ENCODE measurements at places on chromosomes 2 and 18. TPM values are rescaled to one million over a fixed set of nuclear protein-coding genes. Genes with fewer than 3 reads are reported as not detected.

DNA sequence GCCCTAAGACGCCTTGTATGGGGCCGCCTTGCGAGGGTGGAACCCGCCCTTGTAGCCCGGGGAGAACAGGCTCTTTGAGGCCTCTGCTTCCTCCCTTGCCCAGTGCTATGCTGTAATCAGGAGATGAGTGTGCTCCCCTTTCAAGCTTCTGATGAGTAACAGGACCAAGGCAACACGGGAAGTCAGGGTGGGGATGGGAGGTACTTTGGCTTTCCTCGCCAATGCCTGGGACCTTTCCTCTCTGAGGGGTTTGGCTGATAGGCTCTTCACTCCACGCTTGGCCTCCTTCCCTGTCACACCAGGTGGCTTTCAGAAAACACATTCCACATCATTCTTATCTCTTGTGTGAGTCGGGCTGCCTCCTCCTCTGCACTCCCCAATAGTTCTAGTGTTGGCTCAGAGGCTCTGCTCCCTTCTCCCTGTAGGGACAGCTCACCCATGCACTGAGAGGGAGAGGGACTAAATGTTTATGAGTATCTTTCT, 223.7 kb upstream of the TRIB2 start:
- no peak for DNase-seq

GRCh38 chr2:62303788-62304187, 107.9 kb downstream of the B3GNT2 start:
- no peak for DNase-seq

DNA sequence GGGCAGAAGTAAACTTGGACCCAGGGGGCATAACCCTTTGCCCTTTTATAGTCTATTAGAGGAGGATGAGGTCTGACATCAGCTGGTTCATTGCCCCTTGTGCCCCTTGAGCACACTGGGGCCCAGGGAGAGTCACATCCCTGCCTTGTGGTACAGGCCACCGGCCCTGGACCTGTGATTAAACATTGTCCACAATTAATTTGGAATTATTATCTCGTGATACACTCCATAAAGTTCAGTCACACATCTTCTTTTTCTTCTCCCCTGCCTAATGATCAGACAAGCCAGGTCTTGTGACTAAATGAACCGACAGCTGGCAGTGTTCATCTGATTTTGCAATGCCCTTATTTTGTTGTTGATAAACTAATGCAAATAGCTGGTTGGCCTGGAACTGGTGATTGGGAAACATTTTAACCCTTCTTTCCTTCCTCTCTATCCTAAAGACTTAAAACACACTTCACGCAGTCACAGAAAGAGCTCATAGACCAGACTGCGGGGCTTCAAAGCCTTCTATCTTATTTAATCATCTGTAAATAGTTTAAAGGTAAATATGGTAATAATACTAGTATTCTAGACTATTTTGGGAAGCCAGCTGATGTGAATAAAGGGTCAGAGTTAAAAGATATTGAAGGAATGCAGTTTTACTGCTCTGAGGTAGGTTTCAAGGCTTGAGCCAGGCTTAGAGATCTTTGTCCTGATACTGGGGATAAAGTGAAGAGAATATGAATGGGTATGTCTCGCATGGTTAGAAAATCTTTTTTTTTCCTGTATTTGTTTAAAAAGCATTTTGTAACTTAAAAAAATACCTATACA, 13.4 kb downstream of the IL1R1 start:
- DNase-seq = peak; percentile 54

- no peak for DNase-seq
Observed at GRCh38 chr2:28639092-28639691, 112.4 kb upstream of the PPP1CB start.

MOGAT1 gene
- 0.98 TPM for total RNA-seq

- DNase-seq = no peak
Observed at GRCh38 chr2:195612611-195613495, 44.2 kb upstream of the SLC39A10 start.

GRCh38 chr18:61908661-61909060, 15.9 kb upstream of the RNF152 start:
- DNase-seq = no peak

SERPINB2 gene
- 0.32 TPM for total RNA-seq

DNA sequence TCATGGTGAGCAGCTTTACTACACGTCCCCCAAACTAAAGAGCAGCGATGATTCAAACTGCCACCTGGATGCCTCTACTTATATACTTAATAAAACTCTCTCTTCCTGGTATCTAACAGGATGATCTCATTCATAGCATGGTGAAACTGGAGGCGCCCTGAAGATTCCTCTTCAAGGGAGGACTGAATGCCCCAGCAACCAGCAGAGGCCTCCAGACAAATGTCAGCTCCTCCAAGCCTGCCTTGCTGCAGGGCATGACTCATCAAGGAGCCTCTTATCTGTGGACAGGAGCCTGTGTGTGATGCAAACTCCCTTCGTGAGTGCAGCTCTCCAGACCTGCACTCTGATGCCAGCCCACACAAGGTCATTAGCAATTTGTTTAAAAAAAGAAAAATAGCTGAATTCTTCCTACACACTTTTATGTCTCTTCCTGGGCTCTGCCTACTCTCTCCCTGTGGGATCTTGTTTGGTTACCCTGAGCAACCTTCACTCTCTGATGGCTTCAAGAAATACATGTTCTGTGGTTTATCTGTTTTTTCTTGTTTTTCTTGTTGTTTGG, 30.2 kb downstream of the LONRF2 start:
- no peak for DNase-seq

DNA sequence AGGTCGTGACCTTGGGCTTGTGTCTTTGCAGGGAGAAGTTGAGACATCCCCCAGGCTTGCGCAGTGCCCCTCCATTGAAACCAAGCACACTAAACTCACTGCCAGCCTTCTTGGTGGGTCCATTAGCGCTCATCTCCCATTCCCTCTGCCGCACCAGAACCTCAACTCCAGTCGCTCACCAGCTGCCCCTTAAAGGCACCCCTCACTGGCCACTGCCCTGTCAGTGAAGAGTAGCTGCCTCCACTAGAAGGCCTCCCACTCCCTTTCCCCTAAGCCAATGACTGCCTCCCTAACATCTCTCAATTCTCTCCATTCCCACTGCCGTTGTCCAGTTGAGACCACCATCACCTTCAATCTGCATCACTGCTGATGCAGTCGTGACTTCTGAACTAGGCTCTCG, 114.8 kb upstream of the EPC2 start:
- no peak for DNase-seq

UBXN2A gene
- total RNA-seq = 16.4 TPM

VWC2L gene
- not detected for total RNA-seq

DNA sequence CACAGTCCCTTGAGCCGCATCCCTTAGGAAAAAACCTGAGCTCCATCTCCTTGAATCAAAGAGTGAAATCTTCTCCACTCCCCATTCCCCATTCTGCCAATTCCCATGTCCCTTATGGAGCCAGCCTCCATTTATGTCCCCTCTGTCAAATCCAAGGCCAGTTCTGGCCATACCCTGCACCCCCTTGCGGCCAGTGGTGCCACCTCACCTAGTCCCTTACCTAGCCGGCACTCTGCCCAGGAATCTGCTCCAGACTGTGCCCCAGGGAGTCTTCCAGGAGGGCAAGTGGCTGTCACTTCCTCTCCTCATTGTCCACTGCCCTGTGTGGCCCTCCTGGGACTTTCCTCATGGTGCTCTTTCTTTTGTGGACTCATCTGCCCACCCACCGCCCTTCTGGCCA, 195.4 kb upstream of the RMP24 start:
- no peak for DNase-seq

- no peak for DNase-seq
Observed at GRCh38 chr2:150339951-150340350, 147.5 kb downstream of the RND3 start.

DNA sequence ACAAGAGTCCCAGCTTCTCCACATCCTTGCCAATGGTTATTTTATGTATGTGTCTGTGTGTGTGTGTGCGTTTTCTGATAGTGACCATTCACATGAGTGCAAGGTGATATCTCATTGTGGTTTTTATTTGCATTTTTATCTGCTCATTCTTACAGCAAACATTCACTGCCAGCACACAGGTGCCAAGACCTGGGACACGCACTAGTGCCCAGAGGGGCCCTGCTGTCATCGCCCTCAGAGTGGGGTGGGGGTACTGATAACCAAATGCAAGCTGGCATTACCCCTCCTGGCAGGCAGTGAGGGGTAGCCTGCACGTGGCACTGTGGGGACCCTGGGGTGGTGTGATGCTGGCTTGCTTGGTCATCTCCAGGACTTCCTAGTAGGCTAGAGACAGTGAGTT, 285.4 kb downstream of the LPIN1 start:
- no peak for DNase-seq

PROKR1 gene
- 0.66 TPM for total RNA-seq

DNA sequence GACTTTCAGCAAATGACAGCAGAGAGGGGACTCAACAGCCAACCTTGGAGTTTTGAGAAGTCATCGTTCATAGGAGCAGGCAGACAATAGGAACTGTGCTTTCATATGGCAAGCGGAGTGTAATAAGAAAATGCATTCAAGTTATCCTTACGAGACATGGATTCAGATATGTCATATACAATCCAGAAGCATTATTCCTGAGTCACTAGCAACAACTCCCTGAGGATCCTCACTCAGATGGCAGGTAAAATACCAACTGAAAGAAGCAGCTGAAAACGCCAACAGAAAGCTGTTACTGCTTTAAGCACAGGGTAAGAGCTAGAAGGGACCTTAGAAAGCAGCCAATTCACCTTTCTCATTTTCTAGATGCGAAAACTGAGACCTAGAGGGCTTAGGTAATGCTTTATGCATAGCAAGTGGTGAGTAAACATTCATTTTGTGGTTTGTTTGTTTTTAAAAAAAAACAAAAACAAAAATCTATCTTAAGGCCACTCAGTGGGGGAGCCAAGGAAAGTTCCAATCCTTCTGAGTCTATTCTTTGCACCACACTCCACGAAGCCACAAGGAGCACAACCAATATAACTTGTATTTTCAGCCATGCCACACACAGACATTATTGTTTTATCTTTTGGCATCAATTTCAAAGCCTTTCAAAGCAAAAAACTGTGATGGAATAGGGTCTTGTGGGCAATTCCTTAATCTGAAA, 89.1 kb upstream of the RIOK3 start:
- no peak for DNase-seq

GRCh38 chr2:27912512-27912911, 22.0 kb downstream of the BABAM2 start:
- DNase-seq = no peak

SH3RF3 gene
- total RNA-seq = 3.2 TPM

RTP5 gene
- total RNA-seq = not detected

DNA sequence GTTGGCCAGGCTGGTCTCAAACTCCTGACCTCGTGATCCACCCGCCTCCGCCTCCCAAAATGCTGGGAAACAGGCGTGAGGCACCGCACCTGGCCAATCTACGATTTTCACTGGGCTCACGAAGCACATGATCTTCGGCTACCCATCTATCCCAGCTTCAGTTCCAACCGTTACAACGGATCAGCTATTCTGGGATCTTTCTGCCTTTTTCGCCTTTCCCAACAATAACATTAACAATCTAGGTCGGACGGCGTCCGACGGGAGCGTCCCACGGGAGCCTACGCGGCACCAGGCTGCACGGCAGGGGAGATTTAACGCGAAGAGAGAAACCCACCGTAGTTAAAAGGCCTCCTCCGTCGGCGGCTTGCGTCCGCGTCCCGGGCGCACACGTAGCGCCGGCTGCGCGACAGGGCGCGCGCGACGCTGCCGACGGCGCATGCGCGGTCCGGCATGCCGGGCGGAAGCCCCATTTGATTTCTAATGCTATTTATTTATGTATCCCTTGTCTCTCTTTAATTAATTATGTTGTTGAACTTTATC, at the start of gene MSL3B:
MSL3B (minus strand) TSS at position 394 of the 540 bp plus-strand sequence.
- no peak for DNase-seq

- peak; percentile 24 for DNase-seq
Observed at GRCh38 chr2:240310201-240310600, 125.3 kb upstream of the GPC1 start.

GRCh38 chr18:3248062-3248657, 559 bp downstream of the MYL12A start:
- DNase-seq = no peak

GRCh38 chr2:83081826-83082690, 1377.0 kb downstream of the SUCLG1 start:
- no peak for DNase-seq

DNA sequence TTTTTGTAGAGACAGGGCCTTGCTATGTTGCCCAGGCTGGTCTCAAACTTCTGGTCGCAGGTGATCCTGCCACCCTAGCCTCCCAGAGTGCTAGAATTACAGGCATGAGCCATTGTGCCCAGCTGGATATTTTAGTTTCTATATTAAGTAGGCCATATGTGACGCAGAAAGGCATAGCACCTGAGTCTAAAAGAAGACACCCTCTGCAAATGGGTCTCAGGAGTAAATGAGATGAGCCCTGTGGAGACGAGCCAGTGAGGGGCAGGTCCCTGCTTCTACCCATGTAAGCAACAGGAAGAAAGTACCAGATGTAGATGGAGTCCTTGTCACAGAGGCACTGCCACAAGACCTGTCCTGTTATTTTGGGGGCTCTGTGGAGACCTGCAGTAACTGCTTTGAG, 322.4 kb downstream of the PTPRM start:
- DNase-seq = no peak

DNA sequence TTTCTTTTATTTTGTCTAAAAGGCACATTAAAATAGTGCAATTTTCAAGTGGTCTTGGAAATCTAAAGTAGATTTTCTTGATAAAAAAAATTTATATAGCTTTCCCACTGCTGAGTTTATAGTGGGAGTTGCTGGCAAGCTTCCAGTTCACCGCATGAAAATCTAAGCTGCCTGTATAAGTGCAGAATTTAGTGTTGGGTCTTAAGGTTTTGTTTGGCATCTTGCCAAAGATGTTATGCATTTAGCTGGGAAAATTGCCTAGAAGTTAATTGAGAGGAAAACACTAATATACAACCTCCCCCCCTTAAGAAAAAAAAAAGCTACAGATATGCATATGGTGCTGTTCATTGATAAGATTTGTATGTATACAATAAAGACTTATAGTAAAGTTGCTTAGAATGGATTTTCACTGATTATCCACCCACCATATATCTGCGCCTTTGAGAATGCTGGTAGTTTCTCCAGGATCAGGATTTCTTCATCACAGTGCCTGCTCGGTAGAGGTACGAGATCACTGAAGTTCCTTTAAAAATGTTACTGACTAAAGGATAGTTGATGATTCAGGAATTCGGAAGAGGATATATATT, 803.2 kb upstream of the POU3F3 start:
- DNase-seq = no peak

DNA sequence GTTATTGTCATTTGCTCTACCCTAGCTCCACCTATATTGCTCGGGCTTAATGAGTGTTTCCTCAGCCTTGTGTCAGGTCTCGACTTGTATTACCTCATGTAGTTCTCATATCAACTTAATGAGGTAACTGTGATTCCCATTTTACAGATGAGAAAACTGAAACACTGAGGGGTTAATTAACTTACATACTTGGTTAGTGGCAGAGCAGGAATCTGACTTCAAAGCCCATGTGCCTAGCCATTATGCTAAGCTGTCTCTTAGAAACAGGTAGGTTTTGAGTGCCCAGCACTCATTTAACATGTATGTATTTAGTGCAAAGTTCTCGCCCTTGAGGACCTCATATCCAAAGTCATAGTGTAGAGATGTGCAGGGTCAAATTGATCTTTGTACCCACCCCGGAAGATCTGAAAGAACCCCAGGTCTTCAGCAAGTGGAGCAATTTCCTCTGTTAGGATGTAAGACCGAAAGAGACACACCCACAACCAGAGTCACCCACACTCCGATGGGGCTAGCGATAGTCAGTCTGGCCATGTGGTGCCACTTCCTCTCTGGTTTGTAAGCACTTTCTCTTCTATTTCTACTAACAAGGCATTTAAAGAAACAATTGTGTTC, 121.0 kb upstream of the SLC39A10 start:
- no peak for DNase-seq

- no peak for DNase-seq
Observed at GRCh38 chr2:28801726-28802125, 8.9 kb upstream of the SPDYA start.

GRCh38 chr2:240879105-240879504, 10.5 kb downstream of the AGXT start:
- DNase-seq = no peak

Measured in breast epithelium (tissue), 4 donors.